ENCODE measurements at places on chromosomes 5 and 9. TPM values are rescaled to one million over a fixed set of nuclear protein-coding genes. Genes with fewer than 3 reads are reported as not detected.

SHISAL2B gene
- total RNA-seq, result not detected

LCP2 gene
- 0.22 TPM for total RNA-seq

EXOC3 gene
- 18.5 TPM for total RNA-seq

CDH10 gene
- under 0.01 TPM for total RNA-seq

MRPL36 gene
- total RNA-seq, result 54.2 TPM

FBP2 gene
- total RNA-seq, result not detected

CCNO gene
- total RNA-seq, result not detected

TTC39B gene
- total RNA-seq, result 1.8 TPM

GRCh38 chr9:18745710-18746109, 271.8 kb downstream of the ADAMTSL1 start:
- DNase-seq, result no peak

GRCh38 chr5:21856987-21857386, 996.2 kb downstream of the CDH12 start:
- DNase-seq, result no peak

- peak; percentile 44 for DNase-seq
Observed at GRCh38 chr5:142925795-142926194, 155.6 kb downstream of the ARHGAP26 start.

GRCh38 chr5:150078802-150079689, 7.3 kb downstream of the CSF1R start:
- no peak for DNase-seq

GRCh38 chr5:29005386-29005785, 1967.0 kb upstream of the CDH9 start:
- no peak for DNase-seq

DNA sequence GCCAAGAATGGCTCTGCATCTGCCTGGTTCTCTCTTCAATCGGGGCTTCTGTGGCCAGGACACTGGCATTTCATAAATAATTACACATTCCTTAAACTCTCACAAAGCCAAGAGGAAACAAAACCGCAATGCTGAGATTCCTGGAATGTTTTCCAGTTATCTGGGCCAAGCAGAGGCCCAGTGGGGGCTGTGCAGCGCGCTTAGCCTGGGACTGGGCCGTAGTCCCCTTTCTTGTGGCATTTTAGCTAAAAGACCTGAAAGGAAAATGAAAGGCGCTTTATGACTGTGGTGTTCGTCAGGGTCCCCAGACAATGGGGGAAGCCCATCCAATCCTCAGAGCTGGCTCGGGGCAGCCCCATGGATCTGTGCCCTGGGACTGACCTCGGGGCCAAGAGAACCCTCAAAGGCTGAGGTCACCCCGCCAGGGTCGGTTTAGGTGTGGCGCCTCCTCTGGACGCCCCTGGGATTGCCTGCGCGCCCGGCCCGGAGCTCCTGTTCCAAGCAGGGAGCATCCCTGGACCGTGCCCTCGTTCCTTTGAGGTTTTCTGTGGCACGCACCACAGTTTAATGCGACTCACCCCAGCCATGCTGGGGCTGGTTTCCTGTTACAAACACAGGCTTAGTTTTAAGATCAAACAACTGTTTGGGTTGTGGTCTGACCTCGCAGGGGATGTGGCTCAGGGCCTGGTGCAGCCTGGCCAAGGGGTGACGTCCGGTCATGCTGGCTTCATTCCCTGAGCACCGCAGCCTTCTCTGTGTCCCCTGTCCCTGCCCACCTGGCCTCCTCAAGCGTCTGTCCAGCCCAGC, 51.5 kb upstream of the NKD2 start:
- DNase-seq, result peak; percentile 72

GRCh38 chr5:14465116-14465515, 116.5 kb upstream of the OTULINL start:
- no peak for DNase-seq

DNA sequence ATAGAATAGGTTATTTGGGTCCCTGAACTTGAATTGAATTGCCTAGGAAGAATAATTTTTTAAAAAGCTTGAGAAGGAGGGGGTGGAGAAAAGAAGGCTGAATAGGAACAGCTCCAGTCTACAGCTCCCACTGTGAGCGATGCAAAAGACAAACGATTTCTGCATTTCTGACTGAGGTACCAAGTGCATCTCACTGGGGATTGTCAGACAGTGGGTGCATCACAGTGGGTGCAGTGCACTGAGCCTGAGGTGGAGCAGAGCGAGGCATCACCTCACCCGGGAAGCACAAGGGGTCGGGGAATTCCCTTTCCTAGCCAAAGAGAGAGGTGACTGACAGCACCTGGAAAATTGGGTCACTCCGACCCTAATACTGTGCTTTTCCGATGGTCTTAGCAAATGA, 782.2 kb upstream of the RGMB start:
- DNase-seq, result no peak

DNA sequence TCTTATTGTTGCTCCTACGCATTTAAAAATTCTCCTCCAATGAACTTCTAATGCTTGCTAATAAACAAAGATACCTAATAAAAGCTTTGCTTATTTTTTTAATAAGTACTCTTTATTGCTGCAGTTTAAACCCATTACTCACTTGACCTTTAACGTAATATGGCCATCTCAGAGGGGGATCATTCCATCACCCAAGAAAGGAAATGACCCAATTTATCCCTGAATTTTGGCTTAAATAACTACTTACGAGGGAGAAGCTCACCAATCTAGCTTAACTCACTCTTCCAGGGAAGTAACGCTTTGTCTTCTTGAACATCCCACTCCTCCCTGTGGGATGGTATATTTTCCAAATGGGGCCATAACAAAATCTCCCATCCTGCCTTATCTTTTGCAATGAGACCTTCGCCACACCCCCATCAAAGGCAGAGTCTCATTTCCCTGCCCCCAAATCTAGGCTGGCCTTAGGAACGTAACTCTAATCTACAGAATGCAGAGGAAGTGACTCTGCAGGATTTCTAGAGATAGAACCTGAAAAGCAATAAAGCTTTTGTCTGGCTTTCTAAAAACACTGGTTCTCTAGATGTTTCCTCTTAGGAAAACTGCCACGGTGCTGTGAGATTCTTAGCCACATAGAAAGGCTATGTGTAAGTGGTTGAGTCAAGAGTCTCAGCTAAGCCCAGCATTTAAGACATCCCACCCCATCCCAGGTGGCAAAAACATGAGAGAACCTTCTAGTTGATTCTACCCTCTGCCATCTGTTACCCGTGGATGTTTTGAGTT, 310.0 kb downstream of the ASTN2 start:
- DNase-seq, result no peak

DNA sequence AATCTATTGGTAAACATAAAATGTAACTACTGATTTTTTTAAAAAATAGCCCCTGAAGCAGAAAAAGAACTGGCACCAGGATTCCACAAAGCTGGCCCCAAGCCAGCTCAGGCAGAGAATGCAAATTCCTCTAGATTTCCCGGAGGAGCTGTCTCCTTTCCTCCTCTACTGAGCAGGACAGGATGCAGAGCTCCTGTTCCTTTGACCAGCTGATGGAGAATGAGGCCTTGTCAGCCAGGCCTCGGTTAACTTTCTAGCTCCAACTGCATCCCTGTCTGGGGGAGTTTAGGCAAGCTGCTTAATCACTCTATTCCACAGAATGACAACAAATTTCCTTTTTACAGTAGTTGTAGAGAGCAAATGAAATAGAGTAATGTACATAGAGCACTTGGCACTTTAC, 155.5 kb downstream of the GNAQ start:
- peak; percentile 19 for DNase-seq

DNA sequence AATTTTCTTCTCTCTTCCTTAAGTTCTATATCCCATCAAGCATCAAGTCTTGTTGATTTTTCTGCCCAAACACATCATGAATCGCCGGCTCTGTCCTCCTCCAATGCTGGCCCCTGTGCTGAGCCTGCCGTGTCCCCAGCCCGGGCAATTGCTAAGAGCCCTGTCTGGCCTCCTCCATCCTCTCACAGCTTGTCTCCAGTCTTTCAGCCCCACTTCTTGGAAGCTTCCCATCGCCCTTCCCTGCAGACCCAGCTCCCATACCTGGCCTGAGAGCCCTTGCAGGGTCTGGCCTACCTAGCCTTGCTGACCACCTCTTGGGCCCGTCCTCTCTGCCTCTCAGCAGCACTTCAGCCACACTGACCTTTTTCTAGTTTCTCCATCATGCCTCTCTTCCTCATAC, 61.9 kb downstream of the COL15A1 start:
- no peak for DNase-seq

DNA sequence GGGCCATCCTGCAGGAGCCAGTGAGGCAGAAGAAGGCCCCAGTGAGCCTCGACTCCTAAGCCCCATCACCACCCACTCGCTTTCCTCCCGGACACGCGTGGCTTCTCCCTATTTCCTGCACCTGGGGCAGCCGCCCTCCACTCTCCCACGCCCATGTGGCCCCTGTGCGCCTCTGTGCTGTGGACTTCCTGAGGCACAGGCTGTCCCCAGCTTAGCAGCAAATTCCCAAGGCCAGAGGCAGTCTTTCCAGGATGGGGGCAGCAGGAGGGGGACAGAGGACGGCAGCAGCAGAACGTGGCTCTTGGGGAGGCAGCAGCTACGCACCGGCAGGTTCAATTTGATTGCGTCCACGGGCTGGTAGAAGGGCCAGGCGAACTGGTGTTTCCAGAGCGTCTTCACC, 14.9 kb downstream of the BRD3 start:
- no peak for DNase-seq

DNA sequence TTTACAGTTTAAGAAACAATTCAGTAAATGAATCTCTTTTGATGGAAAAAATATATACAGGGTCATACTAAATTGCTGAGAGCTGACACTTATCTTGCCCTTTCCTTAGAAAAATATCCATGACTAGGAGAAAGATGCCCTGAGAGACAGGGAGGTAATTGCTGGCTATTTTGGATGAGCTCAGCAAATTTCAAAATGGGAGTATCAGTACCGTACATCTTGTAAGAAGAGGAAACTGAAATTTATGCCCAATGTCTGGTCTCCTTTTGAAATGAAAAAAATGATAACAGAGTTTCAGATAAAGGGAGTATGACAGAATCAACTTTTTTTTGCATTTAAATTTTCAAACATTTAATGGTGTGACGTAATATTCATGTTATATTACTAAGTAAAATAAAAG, 415.8 kb upstream of the CDH10 start:
- no peak for DNase-seq

- no peak for DNase-seq
Observed at GRCh38 chr9:7823651-7824050, 24.1 kb upstream of the DMAC1 start.

DNA sequence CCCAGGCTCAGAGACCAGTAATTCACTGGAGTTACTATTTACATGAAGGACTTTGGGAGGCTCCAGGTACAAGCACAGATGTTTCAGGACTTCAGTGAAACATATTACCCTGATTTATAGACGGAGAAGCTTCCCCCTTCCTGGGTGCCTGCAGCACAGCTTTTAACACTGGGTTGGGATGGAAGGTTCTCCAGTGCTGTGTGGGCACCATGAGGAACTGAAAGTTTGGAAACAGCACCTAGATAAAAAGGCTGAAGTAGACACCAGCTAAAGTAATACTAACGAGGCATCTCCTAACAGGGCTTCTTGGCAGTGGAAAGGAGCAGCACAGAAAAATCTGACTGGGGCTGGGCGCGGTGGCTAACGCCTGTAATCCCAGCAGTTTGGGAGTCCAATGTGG, 70.7 kb downstream of the GCNT1 start:
- DNase-seq, result no peak

GRCh38 chr5:131965826-131966415, 20.5 kb upstream of the MEIKIN start:
- DNase-seq, result no peak

DNA sequence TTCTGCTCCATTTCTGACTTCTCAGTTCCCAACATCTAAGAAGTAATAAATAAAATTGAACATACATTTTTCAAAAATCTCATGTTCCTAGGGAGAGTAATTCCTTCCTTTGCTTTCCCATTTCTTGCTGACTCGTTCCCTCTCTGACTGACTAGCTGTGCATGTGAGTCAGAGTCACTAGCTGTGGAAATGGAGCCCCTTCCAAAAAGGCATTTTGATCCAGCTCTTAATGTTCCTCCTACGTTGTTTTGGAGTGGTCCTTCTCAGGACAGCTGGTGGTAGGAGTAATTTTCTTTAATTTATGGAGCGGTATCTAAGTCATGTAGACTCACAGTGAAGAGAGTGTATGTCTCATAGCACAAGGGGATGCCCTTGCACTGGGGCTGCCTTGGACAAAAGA, 460.2 kb downstream of the GADD45G start:
- DNase-seq, result no peak

GRCh38 chr5:28430565-28431178, 1392.3 kb upstream of the CDH9 start:
- DNase-seq, result no peak

GRCh38 chr5:157066080-157066479, 7.2 kb upstream of the HAVCR1 start:
- no peak for DNase-seq

DNA sequence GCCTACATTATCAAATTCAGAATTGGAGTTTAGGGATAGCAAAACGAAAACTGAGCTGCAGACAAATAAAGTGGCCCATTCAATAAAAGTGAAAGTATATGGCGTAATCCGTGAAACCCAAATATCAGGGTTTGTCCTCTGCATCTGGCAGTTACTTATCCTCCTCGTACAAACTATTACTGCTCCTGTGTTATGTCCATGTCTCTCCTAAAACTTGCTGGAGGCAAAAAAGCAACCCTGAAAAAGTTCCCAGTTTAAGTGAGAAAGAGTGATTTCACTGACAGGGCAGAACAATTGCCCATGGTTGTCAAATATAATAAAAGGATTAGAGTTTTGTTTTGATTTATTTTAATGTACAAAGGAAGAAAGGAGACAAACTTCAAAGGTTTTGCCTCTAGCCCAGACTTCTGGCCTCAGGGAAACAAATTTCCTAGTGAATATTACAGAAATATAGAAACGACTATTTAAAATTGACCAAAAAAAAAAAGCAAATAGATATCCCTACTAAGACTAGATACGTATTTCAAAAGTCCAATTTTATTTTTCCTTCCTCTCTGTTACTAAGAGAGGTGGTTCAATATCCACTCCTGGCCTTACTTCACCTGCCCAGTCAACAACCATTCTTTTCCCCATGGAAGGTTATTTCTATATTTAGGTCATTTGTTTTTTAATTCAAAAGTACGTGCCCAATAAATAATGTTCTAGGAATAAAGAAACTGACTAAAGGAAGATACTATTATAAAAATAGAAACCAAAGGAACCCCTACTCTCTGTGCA, 50.0 kb downstream of the NFIB start:
- no peak for DNase-seq

- no peak for DNase-seq
Observed at GRCh38 chr5:159735749-159736660, 180.3 kb upstream of the ADRA1B start.

GRCh38 chr9:126379661-126380360, 53.2 kb downstream of the MVB12B start:
- DNase-seq, result no peak

- peak; percentile 41 for DNase-seq
Observed at GRCh38 chr9:78605041-78606000, 308.4 kb downstream of the PSAT1 start.

- no peak for DNase-seq
Observed at GRCh38 chr9:111144741-111145140, 106.5 kb upstream of the LPAR1 start.

Data from lung microvascular endothelial cell (primary cell).